ENCODE measurements at places on chromosomes 4 and X.

- DNase-seq = no peak
Measured at GRCh38 chr4:117773064-117773936, 261.0 kb upstream of the NDST3 start.

- no peak for DNase-seq
Measured at GRCh38 chr4:47213106-47213505, 181.7 kb downstream of the GABRB1 start.

- no peak for DNase-seq
Measured at GRCh38 chr4:163087805-163088204, 78.9 kb downstream of the NAF1 start.

GRCh38 chrX:72018277-72019112 lies 107.8 kb downstream of the NHSL2 start:
- peak; percentile 83 for DNase-seq

DNA sequence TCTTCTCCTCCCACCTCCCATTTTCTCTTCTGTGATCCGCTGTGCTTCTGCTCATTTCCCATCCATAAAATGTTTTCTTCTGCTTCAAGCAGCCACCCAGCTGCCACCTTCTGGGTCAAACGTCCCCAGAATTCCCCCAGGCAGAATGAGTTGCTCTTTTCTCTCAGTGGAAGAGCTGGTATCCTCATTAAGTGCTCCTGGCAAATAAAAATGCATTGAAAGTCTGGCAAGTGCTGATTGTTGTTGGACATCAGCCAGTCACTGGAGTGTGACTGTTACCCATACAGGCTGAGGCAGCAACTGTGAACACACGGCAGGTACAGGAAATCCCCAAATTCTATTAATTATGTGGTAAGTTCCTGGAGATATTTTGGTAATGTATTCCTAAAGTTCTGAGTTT lies 52.6 kb downstream of the LIMCH1 start:
- no peak for DNase-seq

GRCh38 chr4:66840178-66840577 lies 705.1 kb downstream of the CENPC start:
- DNase-seq = no peak

DNA sequence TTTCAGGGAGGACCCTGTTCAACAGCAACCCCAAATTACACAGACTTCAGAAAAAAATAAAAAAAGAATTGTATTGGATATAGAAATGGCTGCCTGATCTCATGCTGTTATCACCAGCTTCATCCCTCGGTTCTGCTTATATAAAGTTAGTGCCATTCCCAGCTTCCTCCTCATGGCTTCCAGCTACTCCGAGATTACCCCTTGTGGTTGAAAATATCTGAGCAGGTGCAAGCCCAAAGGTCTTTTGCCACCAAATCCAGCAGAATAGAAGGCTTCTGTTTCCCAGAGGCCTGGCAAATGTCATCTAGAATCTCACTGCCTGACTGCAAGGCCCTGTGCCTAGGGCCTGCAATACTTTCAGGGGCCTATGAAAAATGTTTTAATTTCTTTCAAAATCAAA lies 13.8 kb upstream of the HPGDS start:
- DNase-seq = no peak

- DNase-seq = no peak
Measured at GRCh38 chrX:133771086-133771646, 214.2 kb downstream of the GPC3 start.

GRCh38 chr4:168600796-168601583 lies 104.1 kb downstream of the PALLD start:
- no peak for DNase-seq

GRCh38 chr4:147198411-147199051 lies 252.9 kb upstream of the TTC29 start:
- no peak for DNase-seq

- DNase-seq = no peak
Measured at GRCh38 chr4:80073473-80074008, 512 bp upstream of the ANTXR2 start.

- DNase-seq = no peak
Measured at GRCh38 chr4:106854569-106855351, 181.4 kb downstream of the DKK2 start.

DNA sequence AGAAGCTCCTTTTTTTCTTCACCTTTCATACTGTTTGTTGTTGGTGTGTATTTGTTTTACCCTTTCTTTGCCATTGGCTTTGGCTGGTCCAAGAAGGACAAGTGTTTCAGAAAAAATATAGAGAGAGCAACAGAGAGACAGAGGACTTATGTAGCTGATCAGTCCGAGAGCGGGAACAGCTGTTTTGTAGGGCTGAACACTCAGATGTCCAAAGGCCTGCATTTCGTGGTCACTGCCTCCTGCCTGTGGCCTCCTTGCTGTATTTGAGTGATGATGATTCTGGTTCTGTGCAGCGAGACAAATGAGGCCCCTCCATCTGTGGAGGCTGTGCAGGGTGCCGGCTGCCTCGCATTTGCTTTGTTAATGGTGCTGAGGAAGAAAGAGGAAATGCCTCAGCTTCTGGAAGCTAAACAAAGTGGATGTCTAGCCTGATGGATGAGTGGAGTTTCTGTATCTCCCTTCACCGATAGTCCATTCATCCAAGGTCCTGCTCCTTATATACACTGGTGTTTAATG lies 19.8 kb upstream of the STOX2 start:
- no peak for DNase-seq

DNA sequence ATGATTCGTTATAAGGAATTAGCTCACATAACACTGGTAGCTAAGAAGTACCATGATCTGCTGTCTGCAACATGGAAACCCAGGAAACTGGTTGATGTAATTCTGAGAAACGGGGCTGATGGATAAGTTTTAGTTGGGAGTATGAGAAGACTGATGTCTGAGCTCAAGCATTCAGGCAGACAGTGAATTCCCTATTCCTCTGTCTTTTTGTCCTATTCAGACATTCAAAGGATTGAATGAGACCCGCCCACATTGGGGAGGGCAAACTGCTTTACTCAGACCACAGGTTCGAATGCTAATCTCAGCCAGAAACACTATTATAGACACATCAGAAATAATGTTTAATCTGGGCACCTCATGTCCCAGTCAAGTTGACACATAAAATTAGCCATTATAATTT lies 515.5 kb downstream of the STPG2 start:
- no peak for DNase-seq

DNA sequence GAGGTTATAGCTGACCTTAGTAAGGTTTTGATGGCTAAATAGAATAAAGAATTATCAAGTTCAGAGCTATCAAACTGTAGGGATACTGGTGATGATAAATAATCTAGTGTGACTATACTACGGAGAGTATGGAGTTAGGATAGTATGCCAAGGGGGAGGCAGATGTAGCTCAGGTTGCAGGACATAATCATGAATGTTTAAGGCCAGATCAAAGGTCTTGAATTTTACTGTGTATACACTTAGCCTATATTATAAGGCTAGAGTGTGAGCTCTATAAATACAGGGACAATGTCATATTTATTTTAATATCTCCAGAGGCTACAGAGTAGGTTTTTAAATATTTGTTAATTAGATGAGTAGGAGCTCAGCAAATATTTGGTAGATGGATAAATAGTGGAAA lies 131.1 kb upstream of the STIM2 start:
- DNase-seq = no peak
